ENCODE measurements at places on chromosomes 11 and 22.

GRCh38 chr11:59559886-59560285, 48.5 kb downstream of the OR4D9 start:
- no peaks in the 10 kb centered on the region for H3K36me3 ChIP-seq
- H3K4me3 ChIP-seq: no peak overlapping the region
- H3K27ac ChIP-seq: peak overlapping the region; percentile 87
- H3K27me3 ChIP-seq: no peaks in the 10 kb centered on the region

- no peak overlapping the region for H3K27ac ChIP-seq
- H3K36me3 ChIP-seq: no peaks in the 10 kb centered on the region
- peak; percentile 61 for DNase-seq
- no peak overlapping the region for H3K4me3 ChIP-seq
- no peaks in the 10 kb centered on the region for H3K27me3 ChIP-seq
These were observed 28.6 kb upstream of the RASL10A start for GRCh38 chr22:29344137-29344536.

- no peak overlapping the region for H3K27ac ChIP-seq
- peaks cover 12% of the 10 kb centered on the region for H3K4me1 ChIP-seq
- no peak overlapping the region for H3K4me3 ChIP-seq
- no peaks in the 10 kb centered on the region for H3K27me3 ChIP-seq
- H3K36me3 ChIP-seq: no peaks in the 10 kb centered on the region
These were observed 4.5 kb downstream of the TRIM29 start for GRCh38 chr11:120133216-120134105.

GRCh38 chr11:57460022-57460757, at the start of gene RTN4RL2:
TSS of gene RTN4RL2 (plus strand) at chr11:57460528. CDS start at chr11:57460866, 338 bp downstream.
- H3K4me1 ChIP-seq: peaks cover 23% of the 10 kb centered on the region
- H3K36me3 ChIP-seq: no peaks in the 10 kb centered on the region
- DNase-seq: peak; percentile 75
- peak within 1 kb of the TSS; percentile 26 for H3K4me3 ChIP-seq
- H3K27ac ChIP-seq: no peak within 1 kb of the TSS

- no peaks in the 10 kb centered on the region for H3K4me1 ChIP-seq
- H3K36me3 ChIP-seq: no peaks in the 10 kb centered on the region
- peaks cover 6% of the 10 kb centered on the region for H3K27me3 ChIP-seq
- H3K27ac ChIP-seq: no peak overlapping the region
- H3K4me3 ChIP-seq: no peak overlapping the region
These were observed 246.2 kb upstream of the NCAM1 start for GRCh38 chr11:112715056-112715455.
